8988T (cell line): ENCODE measurements at places on chromosomes 13 and 19.

DNA sequence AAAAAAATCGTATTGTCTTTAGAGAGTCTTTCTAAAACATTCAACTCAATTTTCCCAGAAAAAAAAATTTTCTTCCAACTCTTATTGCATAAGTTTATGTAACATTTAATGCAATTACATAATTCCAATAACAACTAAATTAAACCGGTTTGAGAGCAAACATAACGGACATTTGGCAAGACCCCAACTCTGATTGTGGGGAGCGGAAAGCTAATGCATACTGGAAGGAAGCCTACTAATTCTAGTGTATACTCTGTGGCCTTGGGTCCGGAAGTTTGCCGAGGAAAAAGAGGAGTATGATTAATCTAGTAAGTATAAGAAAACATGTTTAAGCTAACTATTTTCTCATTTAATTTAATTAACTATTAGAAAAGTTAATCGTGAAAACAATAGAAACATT, 21.3 kb upstream of the MIR17HG start:
- no peak for DNase-seq

DNA sequence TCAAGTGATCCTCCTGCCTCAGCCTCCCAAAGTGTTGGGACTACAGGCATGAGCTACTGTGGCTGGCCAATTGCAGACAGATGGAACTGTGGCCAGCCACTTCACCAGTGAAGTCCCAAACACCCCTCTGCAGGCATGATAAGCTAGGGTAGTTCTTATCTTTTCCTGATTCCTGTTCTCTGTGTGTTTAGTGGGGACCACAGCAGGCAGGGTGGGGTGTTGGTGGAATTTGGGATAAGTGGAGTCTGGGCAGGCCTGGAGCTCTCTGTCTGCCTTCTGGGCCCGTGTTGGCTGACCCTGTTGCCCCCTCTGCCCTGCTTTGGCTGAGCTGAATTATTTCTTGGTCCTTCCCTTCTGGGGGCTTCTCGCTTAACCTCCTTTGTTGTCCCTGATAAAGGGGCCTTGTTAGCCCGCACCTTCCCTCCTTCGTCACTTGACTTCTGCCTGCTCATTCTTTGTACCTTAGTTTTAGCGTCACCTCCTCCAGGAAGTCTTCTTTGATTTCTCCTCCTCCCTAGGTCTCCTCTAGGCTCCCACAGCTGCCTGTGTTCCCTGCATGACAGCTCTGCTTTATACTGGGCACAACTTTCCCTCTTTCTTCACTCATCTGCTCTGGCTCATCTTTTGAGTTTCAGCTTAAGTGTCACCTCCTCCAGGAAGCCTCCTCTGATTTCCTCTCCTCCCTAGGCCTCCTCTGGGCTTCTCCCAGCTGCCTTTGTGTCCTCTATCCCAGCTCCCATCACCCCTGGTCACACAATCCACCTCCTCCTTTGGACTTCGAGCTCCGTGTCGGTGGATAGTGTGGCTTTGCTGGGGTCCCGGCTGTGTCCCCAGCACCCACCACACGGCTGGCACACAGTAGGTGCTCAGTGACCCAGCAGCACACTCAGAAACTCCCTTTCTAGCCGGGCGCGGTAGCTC, 1.7 kb upstream of the NCLN start:
- no peak for DNase-seq

- no peak for DNase-seq
Measured at GRCh38 chr19:48368936-48369335, 4.8 kb downstream of the SYNGR4 start.

- no peak for DNase-seq
Measured at GRCh38 chr13:32588736-32589135, 2.5 kb downstream of the PDS5B start.

DNA sequence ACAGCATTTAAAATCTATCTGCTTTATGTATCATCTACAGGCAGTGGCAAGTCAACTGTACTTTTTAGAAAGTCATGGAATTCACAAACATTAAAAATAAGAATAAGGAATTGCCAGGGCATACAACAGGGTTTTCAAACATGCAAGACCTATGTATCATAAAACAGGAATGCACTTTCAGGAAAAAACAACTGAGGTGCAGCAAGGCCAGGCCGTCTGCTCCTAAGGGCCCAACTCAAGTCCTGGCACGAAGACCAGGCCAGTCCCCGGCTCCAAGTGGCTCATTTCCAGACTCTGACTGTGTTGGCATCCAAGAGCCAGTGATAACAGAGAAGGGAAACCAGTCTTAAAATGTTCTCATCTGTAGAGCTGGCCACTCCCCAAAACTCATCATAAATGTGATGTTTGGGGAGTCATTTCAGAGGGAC, 7.1 kb downstream of the RFX2 start:
- DNase-seq, result no peak

- DNase-seq, result no peak
Measured at GRCh38 chr19:1363599-1363998, 20.1 kb upstream of the NDUFS7 start.

- DNase-seq, result no peak
Measured at GRCh38 chr19:41366089-41366488, 2.1 kb upstream of the B9D2 start.

GRCh38 chr13:43428545-43429296, 358.1 kb downstream of the ENOX1 start:
- no peak for DNase-seq

DNA sequence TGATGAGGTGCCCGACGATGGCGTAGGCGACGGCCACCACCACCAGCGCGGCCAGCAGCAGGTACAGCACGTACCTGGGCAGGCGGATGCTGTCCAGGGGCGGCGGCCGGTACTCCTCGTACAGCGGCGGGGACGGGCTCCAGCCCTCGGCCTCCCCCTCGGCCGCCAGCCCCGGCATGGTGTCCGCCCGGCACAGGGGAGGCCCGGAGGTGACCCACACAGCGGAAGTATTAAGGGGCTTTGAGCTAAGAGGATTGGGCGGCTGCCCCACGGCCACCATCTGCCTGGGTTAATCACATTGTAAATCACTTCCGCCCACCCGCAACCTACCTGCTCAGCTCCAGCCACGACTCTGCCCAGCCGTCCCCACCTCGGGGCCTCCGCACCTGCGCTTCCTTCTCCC, at the start of gene SMIM44:
SMIM44 (minus strand) TSS at position 216 of the 403 bp plus-strand sequence; CDS start at position 178, 38 bp downstream.
- DNase-seq, result no peak

DNA sequence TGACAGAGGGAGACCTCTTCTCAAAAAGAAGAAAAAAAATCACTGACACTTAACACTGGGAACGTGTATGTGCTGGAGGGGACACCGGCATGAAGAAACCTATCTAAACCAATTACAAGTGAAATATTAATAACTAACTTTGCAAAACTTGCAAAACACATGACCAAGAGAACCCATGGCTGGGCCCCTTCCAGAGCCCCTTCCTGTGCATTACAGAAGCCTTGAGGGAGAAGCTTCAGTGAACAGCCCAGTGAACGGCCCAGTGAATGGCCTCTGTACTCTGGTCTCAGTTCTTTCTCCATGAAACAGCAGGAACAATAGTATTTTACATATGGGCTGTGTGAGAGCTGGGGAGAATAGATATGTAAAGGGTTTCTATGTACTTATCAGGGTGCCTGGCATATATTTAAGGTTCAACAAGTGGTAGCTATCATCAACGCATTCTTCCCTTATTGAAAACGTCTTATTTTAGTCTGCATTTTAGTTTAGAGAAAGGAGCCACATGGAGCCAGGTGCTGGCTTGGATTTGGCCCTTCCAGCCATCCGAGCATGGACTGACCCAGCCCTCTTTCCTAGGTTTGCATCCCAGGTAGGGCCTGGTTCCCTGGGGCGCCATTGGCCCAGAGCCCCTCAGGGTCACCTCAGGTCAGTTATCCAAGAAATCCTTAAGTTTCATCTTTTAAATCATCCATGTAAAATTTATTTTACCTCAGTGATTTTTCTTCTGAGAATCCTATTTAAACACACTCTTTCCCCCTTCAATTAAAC, 54.5 kb downstream of the CCDC70 start:
- DNase-seq, result no peak

DNA sequence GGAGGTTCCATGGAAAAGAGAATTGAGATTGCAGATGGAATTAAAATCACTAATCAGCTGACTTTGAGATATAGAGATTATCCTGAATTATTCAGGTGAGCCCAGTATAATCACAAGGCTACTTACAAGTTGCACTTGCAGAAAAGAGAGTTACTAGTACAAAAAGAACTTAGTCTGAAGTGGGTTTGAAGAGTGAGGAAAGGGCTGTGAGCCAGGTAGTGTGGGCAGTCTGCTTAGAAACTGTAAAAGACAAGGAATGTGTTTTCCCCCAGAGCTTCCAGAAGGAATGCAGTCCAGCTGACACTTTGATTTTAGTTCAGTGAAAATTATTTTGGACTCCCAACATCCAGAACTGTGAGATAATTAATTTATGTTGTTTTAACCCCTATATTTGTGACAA, 285.4 kb upstream of the GPC6 start:
- DNase-seq, result no peak

DNA sequence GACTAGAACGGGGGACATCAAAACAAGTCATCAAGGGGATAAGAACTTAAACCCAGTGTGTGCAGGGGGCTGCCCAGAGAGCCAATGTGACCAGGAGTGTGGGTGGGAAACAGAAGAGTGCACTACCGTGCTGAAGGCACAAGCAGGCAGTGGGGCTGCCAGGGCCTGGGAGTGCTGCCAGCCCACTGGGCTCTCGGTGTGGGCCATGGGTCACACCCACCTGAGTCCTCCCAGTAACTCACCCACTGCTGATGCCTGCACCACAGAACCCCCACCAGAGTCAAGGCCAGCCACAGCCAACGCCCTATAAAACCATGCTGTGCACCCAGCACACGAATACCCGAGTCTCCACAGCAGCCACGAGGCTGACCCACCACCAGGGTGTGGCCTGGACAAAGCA, 8.5 kb downstream of the MED26 start:
- no peak for DNase-seq

GRCh38 chr13:33051632-33052031, 35.4 kb downstream of the KL start:
- no peak for DNase-seq

GRCh38 chr13:95060014-95060519, 241.2 kb downstream of the ABCC4 start:
- no peak for DNase-seq
